ENCODE measurements at places on chromosomes 12 and 14.

DNA sequence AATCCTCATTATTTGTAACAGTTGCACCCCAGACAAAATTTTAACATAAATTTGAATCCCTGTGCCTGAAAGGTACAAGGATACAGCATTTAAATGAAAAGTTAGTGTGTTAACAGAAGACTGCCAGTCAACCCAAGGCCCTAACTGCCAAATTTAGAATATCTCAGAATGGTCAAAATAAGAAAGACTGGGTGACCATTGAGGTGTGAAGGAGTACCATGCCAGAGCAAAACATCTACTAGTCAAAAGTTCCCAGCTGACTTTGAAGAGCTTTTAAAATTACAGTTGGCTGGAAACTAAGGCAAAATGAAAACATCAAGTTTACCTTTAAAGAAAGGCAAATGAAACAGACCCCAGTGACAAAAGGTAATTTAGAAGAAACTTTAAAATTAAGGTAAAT lies 18.4 kb downstream of the SAV1 start:
- no peak for DNase-seq

GRCh38 chr12:90543374-90543773 lies 411.6 kb downstream of the CCER1 start:
- DNase-seq = peak; percentile 15

DNA sequence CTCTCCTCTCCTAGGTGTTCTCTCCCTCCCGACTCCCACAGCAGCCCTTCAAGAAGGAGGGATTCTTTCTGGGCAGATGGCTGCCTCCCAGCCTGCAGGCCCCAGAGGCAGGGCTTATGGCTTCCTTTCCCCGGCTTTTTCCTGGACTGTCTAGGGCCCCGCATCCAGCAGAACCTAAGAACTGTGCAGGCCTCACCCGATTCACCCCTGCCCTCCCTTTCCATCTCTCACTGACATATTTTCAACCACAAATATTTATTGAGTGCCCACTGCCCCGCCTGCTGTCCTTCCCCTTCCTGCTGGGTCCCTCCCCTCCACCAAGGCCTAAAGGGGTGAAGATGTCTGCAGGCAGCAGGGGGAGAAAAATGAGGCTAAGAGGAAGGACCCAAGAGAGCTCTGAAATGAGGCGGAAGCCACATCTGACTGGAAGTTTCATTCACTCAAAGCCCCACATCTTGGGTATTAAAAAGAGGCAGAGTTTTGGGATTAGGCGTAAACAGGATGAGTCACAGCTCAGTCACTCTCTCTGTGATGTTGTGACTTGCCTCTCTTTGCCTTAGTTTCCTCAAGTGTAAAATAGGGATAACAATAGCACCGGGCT lies 2.9 kb downstream of the SCNN1A start:
- DNase-seq = peak; percentile 91

- peak; percentile 75 for DNase-seq
Measured at GRCh38 chr12:52243856-52244614, 11.0 kb downstream of the KRT7 start.

DNA sequence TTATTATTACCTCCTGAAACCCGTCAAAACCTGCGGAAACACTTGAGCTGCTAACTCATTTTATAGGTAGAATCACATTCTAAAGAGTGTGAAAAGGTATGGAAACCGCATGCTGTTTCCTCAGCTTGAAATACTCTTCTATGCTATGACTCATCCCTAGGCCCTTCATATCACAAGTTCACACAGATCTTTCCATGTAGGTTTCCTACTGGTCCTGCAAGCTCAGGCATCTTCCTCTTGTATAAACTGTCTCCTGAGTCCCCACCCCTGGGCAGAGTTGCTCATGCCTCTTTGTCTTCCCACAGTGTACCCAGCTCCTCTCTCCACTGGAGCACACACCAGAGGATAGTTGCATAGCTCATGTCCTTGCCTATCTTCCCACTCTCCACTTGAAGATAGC lies 84.7 kb downstream of the CMAS start:
- no peak for DNase-seq

- no peak for DNase-seq
Measured at GRCh38 chr12:48907245-48907644, 18.0 kb downstream of the FKBP11 start.

DNA sequence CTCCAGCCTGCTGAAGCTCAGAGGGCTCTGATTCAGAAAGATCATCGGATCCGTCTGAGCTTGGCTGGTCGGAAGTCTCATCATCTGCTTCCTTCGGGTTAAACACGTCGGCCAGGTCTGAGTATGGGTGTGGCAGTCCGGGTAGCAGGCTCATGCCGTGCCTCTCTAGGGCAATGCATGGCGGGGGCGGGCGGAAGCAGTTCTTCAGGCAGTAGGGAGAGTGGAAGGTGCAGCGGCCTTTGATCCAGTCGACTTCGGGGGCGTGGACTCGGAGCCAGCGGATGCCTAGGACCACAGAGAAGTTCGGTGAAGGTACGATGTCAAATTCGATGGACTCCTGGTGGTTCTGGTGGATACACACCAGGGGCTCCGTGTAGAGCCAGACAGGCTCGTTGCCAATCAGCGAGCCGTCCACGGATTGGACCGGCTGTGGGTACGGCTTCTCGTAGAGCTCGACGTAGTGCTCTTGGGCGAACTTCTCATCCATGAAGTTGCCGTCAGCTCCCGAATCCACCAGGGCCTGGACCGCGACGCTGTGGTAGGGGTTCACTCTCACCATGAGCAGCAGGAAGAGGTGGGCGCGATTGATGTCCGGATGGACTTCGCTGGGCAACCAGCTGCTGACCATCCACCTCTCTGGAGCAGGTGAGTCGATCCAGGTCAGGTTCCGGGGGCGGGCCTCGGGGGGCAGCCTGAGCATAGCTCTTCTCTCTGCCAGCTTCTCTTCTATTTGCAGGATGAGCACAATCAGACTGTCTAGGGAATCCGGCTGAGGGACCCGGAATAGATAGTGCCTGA lies 20.3 kb downstream of the RTL1 start:
- DNase-seq = no peak

- peak; percentile 97 for DNase-seq
Measured at GRCh38 chr12:75705749-75706711, 194.6 kb upstream of the KRR1 start.

DNA sequence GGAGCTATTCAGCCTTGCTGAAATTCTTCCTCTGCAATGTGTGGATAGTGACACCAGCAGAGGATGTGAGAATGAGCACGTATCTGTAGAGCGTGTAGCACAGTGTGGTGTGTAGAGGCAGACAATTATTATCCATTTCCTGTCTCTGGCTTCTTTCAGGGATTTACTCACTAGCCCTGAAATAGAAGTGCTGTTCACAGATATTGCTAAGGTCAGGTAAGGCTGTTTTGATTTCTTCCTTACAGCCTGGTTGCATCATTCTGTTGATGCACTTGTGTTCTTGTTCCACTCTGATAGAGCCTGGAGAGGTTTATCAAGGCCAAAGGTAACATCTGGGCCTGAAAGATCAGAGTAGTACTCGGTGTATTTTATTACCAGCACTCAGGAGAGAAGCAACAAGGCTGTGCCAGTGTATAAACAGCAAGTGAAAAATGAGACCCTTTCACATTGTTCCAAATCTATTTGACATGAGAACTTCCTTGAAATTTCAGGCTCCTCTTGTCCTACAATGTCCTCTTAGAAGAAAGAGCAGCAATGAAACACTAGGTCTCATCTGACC lies 16.7 kb downstream of the ARG2 start:
- DNase-seq = peak; percentile 3

DNA sequence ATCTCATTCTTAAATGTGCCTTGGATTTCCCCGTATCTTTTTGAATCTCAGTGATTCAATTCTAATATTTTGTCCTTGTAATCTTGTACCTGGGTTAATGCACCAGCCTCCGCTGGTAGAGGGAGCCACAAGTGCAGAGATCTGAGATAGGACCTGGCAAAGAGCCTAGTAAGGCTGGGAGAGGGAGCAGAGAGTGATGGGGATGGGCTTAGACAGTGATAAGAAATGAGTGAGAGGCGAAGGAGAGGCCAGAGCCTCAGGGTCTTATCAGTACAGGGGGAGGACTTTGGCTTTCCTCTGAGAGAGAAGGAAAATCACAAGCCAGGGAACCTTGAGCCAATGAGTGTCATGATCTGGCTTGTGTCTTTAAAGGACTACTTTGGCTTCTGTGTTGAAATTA lies 30.5 kb upstream of the LMNTD1 start:
- DNase-seq = peak; percentile 83

DNA sequence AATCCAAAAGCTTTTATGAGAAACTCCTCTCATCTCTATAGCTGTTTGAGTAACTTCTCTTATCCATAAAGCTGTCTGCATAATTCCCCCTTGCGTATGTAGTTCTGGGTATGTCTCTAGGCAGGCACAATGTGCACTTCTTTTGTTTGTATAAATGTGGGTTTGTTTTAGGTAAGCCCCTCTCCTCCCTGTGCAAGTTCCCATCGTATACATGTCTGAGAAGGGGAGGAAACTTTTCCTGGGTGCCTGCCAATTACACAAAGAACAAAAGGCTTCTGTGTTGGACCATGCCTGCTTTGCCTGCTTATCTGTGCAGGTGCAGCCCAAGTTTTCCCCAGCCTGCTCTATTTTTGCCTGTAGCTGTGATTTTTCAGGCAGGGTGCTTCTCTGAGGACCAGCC lies 96.7 kb downstream of the CCER1 start:
- peak; percentile 18 for DNase-seq

DNA sequence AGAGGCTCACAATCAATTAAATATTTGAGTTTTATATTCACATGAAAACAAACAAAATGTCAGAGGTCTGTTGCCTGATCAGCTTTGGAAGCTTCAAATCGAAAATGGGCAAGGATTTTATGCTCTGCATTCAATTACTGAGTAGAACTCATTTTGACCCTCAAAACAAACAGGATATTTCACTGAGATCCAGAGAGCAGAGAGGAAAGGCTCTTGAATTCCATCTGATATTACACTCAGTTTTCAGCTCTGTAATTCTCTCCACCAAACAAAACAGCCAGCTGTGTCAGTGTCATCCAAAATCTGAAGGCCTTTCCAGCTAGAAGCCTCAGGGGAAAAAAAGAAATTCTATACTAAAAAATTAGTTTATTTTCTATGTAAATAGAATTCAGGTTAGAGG lies 128.6 kb upstream of the FLRT2 start:
- no peak for DNase-seq

- DNase-seq = no peak
Measured at GRCh38 chr14:78329371-78329770, 159.2 kb downstream of the NRXN3 start.

- DNase-seq = peak; percentile 14
Measured at GRCh38 chr14:20662968-20663732, 21.2 kb upstream of the RNASE4 start.

GRCh38 chr14:35333797-35334743 lies 41.9 kb downstream of the PSMA6 start:
- no peak for DNase-seq

- no peak for DNase-seq
Measured at GRCh38 chr14:29858299-29858698, 69.3 kb downstream of the PRKD1 start.

GRCh38 chr14:96370528-96370927 lies 7.2 kb downstream of the GSKIP start:
- DNase-seq = no peak

- DNase-seq = no peak
Measured at GRCh38 chr14:49851813-49852212, 775 bp downstream of the NEMF start.

DNA sequence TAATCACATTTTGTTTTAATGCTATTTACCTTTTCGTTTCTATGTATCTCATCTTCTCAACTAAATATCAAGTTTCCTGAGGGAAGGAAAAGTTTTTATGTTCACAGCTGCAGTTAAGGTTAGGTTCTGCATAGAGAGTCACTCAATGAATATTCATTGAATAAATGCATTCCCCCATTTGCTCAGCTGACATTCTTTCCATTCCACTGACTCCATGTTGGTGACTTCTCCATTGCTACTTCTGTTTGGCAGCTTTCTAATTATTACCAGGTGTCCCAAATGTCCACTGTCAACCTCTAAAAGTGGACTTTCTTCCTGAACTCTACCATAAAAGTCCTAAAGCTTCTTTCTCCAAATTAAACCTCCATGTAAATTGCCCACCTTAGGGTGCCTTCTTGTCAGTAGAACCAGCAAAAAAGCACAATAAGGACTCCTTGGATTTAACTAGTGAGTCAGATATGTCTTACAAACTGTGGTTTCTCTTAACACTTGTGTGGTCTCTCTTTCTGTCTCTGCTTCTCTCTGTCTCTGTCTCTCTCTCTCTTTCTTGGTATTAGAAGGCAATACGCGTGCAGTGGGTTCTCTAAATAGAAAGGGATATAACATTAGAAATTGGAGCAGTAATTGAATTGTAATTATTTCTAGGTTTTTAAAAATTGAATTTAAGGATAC lies 85.9 kb downstream of the TMEM117 start:
- DNase-seq = no peak

GRCh38 chr12:54051874-54052437 lies 1.7 kb upstream of the HOXC4 start:
- no peak for DNase-seq

DNA sequence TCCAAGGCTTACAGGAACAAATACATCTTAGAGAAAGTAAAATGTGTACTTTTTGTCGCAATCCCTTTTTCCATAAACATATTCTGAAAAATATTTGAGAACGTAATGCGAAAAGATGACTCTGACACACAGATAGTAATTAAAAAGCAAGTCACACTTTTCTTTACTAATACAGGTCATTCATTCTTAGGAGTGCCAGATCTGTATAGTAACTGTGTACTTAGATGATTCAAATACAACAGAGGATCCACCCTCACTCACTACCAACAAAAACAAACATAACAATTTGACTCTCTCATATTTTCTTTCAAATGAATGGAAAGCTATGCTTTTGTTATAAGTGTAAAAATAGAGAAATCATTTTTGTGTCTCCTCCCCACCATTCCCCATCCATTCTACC lies 795.4 kb downstream of the SLC6A15 start:
- no peak for DNase-seq

- peak; percentile 72 for DNase-seq
Measured at GRCh38 chr12:116015525-116015924, 262.0 kb downstream of the MED13L start.

DNA sequence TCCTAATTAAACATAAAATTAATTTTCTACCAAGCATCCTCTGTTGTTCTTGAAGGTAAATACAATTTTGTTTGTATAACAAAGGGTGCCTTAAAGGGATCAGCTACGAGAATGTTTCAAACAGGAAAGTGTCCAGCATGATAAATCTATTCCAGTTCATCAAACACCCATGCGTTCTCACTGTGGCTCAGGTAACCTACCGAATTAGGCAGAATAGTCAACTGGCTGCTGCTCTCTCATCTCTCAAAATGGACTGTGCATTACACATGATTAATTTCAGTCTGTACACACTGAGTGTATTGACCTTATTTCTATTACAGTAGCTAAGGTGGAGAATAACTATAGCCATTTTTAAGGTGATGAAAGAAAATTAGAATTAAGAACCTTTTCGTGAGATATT lies 127.5 kb upstream of the RMST start:
- DNase-seq = no peak

- DNase-seq = no peak
Measured at GRCh38 chr12:104834607-104835006, 123.5 kb downstream of the SLC41A2 start.

DNA sequence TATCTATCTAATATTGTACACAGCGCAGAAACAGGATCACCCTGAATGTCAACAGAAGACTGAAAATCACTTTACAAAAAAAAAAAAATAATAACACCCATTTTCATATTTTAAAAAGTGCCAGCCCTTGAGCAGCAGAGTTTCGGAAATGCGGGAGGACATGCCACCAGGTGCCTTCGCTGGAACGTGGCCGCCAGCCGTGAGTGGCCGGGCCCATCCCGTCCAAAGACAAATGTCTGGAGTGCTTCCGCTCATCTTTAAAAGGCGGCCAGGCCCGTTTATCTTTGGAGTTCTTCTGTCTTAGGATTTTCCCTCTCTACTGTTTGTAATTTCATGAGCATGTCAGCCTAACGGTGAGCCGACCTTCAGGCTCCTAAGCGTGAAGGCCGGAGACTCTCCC lies 43.5 kb downstream of the LRTM2 start:
- DNase-seq = no peak

GRCh38 chr14:55781046-55781445 lies 201.0 kb downstream of the KTN1 start:
- no peak for DNase-seq
